ENCODE measurements at places on chromosomes 3 and 15.

- no peak for DNase-seq
Observed at GRCh38 chr3:183108470-183108869, 9.2 kb upstream of the MCCC1 start.

DNA sequence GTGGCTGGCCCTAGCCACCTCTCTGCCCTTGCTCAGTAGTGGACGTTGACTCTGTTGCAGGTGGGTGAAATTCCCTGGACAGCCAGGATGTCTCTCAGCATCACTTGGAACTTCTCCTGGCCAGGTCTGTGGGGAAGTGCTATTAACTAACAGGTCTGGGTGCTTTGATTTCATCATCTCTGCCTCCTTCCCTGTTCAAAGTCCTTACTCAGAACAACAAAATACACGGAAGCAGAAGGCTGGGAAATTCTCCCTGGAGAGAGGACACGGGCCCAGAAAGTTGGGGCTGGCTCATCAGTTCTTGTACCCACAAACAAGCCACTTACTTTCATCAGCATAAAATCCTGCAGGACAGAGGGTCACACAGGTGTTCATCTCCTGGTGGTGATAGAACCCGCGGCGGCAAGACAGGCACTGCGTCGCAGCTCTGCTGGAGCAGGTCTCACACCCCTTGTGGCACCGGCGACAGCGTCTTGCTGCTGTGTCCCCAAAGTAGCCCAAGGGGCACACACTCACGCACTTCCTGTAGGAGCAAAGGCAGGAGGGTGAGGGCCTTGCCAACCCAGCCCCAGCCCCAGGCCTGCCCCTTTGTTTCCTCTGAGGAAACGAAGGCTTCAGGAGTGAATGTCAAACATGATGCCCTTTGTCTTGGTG lies 29.6 kb upstream of the SNRPA1 start:
- no peak for DNase-seq

GRCh38 chr3:126039870-126040269 lies 44.1 kb downstream of the SLC41A3 start:
- no peak for DNase-seq

GRCh38 chr15:67505675-67506572 lies 15.0 kb upstream of the C15orf61 start:
- DNase-seq = no peak

GRCh38 chr3:184359610-184360009 lies 1.8 kb downstream of the CLCN2 start:
- no peak for DNase-seq

- DNase-seq = no peak
Observed at GRCh38 chr3:43093006-43093405, 12.9 kb downstream of the POMGNT2 start.

DNA sequence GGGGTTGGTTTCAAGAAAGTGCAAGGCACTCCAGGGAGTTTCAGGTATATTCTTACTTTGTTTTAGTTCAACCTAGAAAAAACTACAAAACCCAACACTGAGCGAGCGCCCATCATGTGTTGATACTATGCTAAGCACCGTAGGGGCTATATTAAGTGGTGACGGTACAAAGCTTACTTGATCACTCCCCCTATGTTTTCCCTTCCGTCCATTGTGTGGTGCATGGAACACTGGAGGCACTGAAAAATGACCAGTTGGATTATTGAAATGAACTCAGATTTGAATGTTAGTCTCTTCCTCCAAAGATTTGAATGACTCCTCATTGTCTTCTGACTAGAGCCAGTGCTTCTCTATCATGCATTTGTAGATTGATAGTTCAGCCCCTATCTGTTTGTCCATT lies 6.6 kb downstream of the MYZAP start:
- DNase-seq = no peak

- DNase-seq = no peak
Observed at GRCh38 chr15:47486040-47486439, 231.3 kb upstream of the SEMA6D start.

DNA sequence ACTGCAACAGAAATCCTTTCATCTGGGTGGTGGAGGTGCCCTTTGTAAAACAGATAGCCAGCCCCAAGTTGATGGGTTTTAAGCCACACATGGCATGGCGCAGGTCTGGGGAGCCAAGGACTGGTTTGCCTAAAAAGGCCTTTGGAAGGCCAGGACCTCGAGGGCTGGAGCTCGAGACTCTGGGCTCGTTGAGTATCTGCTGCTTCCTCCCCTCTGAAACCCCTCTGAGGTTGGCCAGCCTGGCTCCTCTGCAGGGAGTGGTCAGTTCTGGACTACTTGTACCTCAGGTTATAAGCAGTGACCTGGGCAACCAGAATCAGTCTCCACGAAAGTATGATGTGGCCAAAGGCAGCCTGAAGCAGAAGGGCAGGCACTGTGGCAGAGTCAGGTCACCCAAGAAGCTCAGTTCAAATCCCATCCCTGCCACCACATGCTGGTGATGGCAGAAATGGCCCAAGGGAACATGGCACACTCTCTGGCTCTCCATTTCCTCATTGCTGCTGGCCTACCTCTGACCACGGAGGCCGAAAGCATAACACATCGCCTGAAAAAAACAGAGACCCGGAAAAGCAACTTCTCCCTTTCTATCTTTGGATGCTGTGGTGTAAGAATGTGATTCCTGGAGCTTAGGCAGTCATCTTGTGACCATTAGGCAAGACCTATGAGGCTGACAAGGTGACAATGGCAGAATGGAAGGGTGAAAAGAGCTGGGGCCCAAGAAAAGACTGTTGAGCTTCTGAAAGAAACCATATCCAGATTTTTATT lies 51.2 kb downstream of the WNT7A start:
- DNase-seq = no peak

- no peak for DNase-seq
Observed at GRCh38 chr3:94069194-94069813, 6.4 kb downstream of the NSUN3 start.

GRCh38 chr3:27253831-27254230 lies 115.4 kb downstream of the NEK10 start:
- peak; percentile 3 for DNase-seq

GRCh38 chr15:92006186-92007028 lies 152.9 kb downstream of the SLCO3A1 start:
- no peak for DNase-seq

DNA sequence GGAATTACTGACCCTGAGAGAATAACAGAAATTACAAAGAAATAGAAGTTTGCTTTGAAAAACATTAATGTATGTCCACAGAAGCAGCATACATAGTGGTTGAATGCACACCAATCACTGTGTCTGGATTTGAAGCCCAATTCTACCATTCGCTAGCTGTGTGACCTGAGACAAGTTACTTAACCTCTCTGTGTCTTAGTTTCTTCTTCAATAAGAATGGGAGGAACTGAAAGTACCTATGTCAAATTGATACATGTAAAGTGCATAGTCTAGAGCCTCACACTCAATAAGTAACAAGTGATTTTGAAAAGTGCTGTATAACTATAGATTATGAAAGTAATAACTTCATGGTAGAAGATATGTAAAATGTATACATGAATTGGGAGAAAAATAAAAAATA lies 457.8 kb downstream of the FOXP1 start:
- no peak for DNase-seq

GRCh38 chr15:59436774-59437141 lies 1.2 kb upstream of the FAM81A start:
- DNase-seq = no peak

GRCh38 chr15:35000511-35000910 lies 12.4 kb upstream of the ZNF770 start:
- no peak for DNase-seq

DNA sequence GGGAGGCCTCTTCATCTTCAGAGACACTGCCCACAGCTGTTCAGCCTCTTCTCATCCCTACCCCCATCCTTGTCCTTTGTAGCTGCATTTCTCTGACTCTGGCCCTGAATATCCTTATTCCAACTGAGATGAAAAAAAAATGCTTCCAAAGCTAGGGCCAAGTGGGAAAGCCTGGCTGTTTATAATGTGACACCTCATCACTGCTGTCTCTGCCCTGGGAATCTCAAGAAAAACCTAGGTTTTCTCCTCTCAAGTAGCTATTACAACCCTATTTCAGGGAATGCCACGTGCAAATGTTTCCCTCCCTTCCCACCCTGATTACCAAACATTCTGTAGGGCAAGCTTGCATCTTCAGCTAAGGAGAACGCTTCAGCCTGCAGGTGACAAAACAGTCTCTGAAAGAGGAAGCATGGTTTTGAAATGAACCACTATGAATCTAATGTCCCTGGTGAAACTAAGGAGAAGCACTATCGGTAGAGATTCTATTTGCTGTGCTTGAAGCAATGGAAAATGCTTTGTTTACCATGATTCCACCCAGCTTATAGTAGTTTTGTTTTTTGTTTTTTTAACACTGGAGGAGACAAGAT lies 65.4 kb downstream of the USF3 start:
- no peak for DNase-seq

DNA sequence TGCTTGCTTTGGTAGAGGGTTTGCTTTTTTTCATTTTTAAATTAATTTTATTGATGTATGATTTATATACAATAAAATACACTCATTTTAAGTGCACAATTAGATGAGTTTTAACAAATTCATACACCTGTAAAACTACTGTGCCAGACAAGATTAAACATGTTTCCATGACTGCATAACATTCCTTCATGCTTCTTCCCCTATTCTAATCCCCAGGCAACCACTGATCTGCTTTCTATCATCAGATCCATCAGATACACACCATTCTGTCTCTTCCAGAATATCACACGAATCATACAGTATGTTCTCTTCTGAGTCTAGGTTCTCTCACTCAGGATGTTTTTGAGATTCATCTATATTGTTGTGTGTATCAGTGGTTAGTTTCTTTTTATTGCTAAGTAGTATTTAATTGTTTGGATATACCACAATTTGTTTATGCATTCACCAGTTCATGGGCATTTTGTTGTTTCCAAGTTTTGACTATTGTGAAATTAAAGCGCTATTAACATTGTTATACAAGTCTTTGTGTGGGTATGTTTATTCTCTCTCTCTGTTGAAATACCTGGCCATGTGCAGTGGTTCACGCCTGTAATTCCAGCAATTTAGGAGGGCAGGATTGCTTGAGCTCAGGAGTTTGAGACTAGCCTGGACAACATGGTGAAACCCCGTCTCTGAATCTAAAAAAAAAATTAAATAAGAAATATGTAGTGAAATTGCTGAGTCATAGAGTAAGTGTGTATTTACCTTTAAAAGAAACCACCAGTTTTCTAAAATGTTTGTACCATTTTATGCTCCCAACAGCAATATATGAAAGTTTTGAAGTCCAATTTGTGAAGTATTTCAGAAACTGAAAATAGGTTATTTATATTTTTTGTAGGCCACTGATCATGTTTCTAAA lies 7.0 kb upstream of the TFG start:
- no peak for DNase-seq

DNA sequence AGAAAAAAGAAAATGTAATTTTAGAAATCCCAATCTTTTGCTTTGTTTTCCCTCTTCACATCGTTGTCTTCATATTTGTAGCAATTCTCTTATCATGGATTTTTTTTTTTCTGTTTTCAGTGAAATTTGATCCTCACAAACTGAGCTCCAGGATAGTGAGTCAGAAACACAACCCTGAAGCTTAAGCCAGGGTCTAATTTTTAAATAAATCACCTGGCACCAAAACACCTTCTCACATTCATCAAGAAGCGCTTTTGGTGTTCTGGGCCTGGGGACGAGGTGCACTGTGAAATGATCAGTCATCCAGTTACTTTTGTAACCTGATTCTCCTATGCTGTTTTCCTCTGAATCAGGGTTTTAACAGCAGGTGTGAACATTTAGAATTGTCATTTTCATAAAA lies 87.7 kb downstream of the REC114 start:
- DNase-seq = no peak

GRCh38 chr3:87268646-87269211 lies 7.7 kb downstream of the POU1F1 start:
- no peak for DNase-seq

DNA sequence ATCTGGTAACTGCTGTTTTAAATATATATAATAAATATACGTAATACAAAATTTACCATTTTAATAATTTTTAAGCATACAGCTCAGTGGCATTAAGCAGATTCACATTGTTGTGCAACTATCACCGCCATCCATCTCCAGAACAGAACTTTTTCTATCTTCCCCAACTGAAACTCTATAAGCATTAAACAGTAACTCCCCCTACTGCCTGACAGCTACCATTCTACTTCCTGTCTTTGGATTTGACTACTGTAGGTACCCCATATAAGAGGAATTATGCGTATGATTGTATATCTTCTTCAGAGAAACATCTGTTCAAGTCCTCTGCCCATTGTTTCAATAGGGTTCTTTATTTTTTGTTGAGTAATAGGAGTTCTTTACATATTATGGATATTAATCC lies 36.8 kb downstream of the EID1 start:
- no peak for DNase-seq

DNA sequence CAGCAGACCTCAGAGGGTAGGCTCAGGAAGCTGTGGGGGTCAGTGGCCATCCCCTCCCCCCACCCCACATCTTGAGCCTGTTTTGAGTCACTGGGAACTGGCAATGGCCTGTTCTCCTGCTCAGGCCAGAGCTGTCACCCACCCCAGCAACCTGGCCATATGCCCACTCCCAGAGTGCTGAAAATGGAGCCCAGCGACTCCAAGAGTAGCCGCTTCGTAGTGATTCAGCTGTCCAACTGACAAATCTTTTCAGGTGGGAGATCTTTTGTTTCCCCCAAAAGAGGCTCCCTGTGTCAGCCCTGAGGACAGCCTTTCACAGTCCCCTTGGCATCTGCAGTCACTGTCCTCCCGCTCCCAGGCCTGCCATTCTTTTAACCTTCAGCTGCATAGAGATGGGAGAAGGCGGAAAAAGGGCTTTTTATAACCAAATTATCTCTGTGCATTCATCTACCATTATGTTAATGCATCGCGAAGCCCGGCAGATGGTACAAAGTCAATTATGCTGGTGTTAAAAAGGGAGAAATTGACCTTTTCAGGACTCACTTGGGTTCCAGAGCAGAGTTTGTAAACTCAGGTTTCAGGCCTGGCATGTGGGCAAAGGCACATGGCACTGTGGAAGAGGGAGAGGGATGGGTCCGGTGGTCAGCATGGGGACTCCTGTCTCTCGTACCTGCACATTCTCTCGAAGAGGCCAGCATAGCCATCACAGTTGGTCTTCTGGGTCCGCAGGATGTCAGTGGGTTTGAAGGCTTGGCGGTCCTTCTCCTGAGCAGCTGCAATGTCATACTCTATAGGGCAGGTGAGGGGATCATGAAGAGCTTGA lies 32.1 kb downstream of the KY start:
- DNase-seq = no peak

GRCh38 chr3:182802413-182803390 lies 9.4 kb downstream of the ATP11B start:
- DNase-seq = no peak

GRCh38 chr15:71323584-71323983 lies 208.3 kb downstream of the THSD4 start:
- no peak for DNase-seq

GRCh38 chr15:88032787-88033186 lies 223.8 kb downstream of the NTRK3 start:
- no peak for DNase-seq

GRCh38 chr3:74624301-74624700 lies 9.8 kb upstream of the CNTN3 start:
- DNase-seq = no peak

All from stimulated activated CD4-positive, alpha-beta T cell treated with anti-CD3 and anti-CD28 coated beads, TNF-alpha, amount 100 ng/mL, for 24 hours (primary cell).